ENCODE measurements at places on chromosomes 6 and 20. TPM values are rescaled to one million over a fixed set of nuclear protein-coding genes. Genes with fewer than 3 reads are reported as not detected.

DNA sequence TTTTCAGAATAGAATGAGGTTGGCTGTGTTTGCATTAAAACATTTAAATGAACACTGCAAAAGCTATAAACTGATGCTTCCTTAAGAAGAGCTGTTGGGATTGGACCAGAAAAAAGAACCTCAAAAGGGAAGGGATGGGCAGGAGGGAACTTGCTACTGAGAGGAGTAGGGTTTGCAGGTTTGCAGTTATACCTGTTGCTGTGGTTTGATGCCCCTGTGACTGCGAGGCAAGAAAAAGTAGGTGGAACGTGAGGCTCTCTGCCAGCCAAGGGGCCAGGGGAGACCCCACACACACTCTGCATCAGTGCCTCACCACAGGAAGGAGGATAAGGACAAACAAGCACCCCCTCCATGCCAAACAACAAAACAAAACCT lies 197.2 kb downstream of the BCAS1 start:
- peak overlapping the region; percentile 85 for H3K27ac ChIP-seq
- H3K4me3 ChIP-seq, result no peak overlapping the region
- DNase-seq, result no peak
- no peaks in the 10 kb centered on the region for H3K27me3 ChIP-seq
- H3K36me3 ChIP-seq, result no peaks in the 10 kb centered on the region

GRCh38 chr6:12232339-12232738 lies 57.8 kb upstream of the EDN1 start:
- H3K27ac ChIP-seq, result no peak overlapping the region
- H3K4me3 ChIP-seq, result no peak overlapping the region
- DNase-seq, result no peak

CENPW gene
- 21.2 TPM for total RNA-seq

DNA sequence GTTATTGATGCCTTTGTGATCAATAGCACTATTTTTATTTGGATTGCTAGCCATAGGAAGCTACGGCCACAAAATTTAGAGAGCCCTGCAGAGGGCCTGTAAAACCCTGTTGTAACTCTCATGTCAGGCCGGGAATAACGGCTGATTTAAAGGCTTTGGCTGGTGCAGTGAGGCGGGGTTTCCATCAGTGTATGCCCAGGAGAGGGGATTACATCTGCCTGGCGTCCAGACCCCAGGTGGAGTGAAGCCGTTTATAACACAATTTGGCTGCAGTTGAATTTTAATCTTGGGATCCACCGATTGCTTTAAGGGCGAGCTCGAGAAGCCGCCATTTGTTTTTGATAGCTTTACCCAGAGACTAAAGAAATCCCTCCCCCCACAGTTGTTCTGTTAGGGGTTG lies 29.1 kb upstream of the APCDD1L start:
- H3K4me1 ChIP-seq, result no peaks in the 10 kb centered on the region
- H3K4me3 ChIP-seq, result no peak overlapping the region

DNA sequence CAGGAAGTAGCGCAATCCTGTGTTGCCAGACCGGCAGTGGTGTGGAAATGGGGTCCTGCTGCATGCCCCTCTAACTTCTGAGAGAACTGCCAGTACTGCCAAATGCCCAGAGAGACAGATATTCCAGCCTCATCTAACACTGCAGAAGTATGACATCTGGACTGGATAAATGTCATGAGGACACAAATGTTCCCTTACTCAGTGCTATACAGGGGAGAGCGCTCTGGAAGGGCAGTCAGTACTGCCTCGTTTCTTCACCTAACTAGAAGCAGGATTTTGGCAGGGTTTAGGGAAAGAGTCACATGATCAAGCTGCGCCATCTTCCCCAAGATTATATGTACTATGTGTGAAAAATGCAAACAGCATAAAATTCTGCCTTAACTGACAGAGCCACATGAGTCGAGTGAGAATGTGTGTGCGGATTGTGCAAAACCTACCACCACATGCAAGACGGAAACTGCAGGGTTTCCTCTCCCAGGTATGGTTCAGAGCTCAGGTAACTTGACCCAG lies 59.7 kb downstream of the B4GALT5 start:
- no peak overlapping the region for H3K4me3 ChIP-seq
- peaks cover 7% of the 10 kb centered on the region for H3K4me1 ChIP-seq
- H3K36me3 ChIP-seq, result peaks cover 13% of the 10 kb centered on the region
- DNase-seq, result no peak
- no peak overlapping the region for H3K27ac ChIP-seq

DNA sequence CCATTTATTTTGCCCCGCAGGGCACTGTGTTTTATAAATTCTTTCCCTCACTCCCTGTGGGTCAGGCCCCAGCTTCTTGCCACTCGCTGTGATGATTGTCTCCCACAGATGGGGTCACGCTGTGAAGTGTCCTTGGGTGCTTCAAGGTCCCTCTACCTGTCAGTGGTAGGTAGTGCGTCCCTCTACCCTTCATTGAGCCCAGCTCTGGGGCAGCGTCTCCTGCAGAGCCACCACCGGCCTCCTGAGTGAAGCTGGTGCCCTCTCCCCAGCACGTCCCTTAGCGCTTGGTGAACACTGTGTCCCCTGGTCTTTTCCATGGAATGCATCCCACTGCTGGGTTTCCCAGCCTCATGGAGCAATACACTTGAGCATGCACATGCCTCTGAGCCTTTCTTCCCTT lies 108.2 kb downstream of the NRN1 start:
- no peak for DNase-seq
- H3K27me3 ChIP-seq, result no peaks in the 10 kb centered on the region

GRCh38 chr6:146892613-146893401 lies 294.0 kb downstream of the ADGB start:
- H3K4me1 ChIP-seq, result no peaks in the 10 kb centered on the region
- DNase-seq, result no peak
- H3K27me3 ChIP-seq, result no peaks in the 10 kb centered on the region
- H3K4me3 ChIP-seq, result no peak overlapping the region
- no peaks in the 10 kb centered on the region for H3K36me3 ChIP-seq

DNA sequence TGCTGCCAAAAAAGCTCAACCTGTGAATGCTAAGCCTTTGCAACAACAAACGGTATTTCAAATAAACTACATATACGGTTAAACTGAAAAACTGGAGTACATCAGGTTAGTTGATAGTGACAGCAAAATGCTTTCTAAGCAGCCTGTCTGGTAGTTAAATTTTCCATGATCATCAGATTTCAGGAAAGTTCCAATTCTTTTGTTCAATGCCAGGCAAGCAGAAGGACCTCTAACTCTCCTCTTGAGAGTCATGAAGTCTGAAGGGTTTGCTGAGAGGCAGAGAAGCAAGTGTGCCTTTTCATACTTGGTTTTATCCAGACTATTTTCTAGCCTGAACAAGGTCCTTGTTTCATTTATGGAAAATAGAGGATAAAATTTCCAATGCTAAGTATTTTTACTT lies 4.5 kb downstream of the FLRT3 start:
- no peak overlapping the region for H3K4me3 ChIP-seq
- no peaks in the 10 kb centered on the region for H3K36me3 ChIP-seq
- H3K27ac ChIP-seq, result no peak overlapping the region
- no peaks in the 10 kb centered on the region for H3K27me3 ChIP-seq
- H3K4me1 ChIP-seq, result no peaks in the 10 kb centered on the region

GRCh38 chr6:1726341-1726768 lies 116.6 kb downstream of the FOXC1 start:
- no peak for DNase-seq
- H3K36me3 ChIP-seq, result no peaks in the 10 kb centered on the region
- H3K4me1 ChIP-seq, result no peaks in the 10 kb centered on the region
- H3K27me3 ChIP-seq, result no peaks in the 10 kb centered on the region
- no peak overlapping the region for H3K27ac ChIP-seq
